Endothelial cell (in vitro differentiated cells): ENCODE measurements at places on chromosomes 5 and 9.

DNA sequence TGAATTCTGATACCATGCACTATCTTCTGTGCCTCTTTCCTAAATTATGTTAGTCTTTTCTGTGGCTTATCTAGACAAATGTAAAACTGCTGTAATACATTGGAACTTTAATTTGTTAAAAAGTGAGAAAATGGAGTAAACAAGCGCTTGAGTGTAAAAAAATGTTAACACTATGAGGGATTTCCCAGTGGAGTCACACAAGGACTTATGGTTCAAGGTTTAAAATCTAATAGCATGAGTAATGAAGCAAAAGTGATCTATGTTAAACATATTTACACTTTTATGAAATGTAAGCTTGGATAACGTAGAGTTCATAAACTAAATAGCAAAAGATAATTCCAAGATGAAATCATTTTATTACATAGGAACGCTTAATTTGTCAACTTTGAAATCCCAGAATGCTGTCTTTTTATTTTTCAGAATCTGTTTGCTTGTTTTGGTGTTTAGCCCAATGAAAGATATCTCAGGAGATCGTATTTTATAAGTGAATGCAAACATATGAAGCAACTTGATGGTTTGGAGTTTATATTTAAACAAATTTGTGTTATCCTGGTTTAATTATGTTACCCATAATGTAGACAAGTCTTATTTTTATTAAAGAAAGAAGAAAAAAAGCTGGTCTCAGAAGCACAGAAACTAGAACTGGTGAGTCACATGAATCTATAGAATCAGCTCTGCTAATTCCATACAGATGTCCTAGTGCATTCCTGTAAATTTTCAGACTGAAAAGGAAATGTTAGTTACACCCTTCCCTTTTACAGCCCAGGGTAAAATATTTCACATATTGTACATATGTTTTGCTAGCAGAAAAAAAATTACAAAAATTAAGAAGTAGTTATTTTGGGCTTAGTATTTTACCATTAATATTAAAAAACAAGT lies 34.2 kb upstream of the FBN2 start:
- DNase-seq, result no peak

DNA sequence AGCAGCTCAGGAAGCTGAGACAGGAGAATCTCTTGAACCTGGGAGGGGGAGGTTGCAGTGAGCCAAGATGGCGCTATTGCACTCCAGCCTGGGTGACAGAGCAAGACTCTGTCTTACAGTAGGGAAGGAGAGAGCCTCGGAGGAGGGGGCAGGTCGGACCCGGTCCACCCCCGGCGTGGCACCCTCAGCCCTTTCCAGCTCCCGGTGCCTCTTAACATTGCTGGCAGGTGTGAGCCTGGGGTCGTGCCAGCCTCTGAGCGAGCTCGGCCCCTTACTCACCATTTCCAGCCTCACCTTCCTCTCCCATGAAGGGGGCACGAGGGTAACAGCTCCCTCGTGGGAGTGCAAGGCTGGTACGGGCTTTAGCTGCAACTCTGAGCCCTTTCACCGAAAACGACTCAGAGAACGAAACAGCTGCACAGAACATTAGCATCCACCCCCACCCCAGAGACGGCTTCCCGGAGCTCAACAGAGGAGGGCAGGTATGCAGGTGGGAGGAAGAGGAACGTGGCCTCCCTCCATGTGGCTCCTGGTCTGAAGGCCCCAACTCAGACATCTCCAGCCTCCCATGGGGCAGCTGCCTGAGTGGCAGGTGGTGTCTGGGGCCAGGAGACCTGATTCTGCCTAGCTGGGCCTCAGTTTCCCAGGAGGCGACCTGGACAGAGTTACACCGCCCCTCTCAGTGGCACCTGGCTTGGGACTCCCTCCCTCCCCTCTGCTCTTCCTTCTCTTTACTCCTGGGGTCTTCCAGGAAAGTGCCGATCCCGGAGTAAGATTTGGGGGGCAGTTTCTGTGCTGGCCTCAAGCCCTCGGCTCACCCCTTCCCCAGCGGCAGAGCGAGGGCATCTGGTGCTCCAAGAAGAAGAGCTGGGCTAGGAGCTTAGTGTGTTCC lies 28.5 kb upstream of the ABO start:
- no peak for DNase-seq

DNA sequence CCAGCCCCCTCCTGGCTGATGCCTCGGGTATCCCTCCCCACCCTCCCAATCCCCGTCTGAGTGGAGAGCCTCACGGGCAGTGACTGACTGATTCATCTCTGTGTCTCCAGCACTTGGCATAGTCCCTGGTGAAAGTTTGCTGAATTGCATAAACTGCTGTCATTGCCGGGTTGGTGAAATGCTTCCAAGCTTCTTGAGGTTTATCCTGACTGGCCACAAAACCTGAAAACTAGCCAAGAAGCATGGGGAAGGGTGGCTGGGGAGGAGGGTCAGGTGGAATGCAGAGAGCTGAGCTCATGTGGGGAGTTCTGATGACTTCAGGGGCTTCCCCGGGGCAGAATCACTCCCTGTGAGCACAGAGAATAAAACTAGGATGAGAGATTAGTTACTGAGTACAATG lies 56.9 kb upstream of the GGTA1 start:
- DNase-seq, result no peak

- no peak for DNase-seq
Observed at GRCh38 chr5:26245321-26245720, 793.1 kb downstream of the CDH9 start.

GRCh38 chr9:35089434-35089833 lies 7.0 kb downstream of the PIGO start:
- no peak for DNase-seq

DNA sequence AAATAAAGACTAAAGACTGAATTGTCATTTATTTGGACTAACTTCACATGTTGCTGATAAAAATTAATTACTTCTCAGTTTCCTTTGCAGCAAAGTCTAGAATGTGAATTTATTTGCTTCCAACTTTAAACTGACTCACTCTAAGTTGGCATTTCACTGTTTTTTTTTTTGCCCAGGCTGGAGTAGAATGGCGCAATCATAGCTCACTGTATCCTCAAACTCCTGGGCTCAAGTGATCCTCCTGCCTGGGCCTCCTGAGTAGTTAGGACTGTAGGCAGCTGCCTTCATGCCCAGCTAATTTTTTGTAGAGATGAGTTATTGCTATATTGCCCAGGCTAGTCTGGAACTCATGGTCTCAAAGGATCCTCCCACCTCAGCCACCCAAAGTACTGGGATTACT lies 3.5 kb downstream of the CCNB1 start:
- no peak for DNase-seq

GRCh38 chr9:16293610-16294009 lies 576.9 kb downstream of the BNC2 start:
- no peak for DNase-seq

DNA sequence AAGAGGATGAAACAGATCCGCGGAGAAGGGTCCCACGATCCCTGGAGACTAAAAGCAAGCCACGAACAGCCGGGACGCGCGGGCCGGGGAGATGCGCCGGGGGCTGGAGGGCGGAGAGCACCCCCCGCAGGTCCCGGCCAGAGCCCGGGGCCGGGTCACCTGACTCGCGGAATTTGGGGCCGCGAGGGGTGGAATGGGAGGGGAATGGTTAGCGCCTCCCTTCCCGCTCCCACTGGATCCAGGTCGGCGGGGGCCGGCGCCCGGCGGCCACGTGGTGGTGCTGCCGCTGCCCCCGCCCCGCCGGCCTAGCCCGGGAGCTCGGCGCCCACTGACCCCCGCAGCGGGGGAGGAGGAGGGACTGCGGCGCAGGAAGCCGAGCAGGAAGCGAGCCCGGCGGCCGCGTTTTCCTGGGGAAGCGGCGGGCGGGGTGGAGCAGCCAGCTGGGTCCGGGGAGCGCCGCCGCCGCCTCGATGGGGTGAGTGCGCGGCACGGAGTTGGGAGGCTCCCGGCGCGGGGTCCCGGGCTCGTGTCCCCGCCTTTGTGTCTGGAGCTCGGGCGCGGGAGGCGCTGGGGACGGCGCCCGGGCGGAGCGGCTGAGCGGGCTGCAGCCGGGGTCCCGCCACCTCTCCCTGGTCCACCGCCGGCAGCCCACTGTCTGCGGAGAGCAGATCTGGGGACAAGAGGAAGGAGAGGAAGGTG lies at the start of gene RAI14:
RAI14 (plus strand) TSS at position 328 of the 699 bp plus-strand sequence. CDS start 30,592 bp downstream, outside the sequence.
- DNase-seq, result peak; percentile 87
